Trophoblast cell (in vitro differentiated cells and primary cell): ENCODE measurements at places on chromosomes 2 and 18.

- DNase-seq: peak; percentile 33
These were observed 8.9 kb downstream of the BOLA3 start for GRCh38 chr2:74138600-74139323.

GRCh38 chr2:20511130-20511529 is 64.3 kb downstream of the RHOB start:
- DNase-seq: no peak

DNA sequence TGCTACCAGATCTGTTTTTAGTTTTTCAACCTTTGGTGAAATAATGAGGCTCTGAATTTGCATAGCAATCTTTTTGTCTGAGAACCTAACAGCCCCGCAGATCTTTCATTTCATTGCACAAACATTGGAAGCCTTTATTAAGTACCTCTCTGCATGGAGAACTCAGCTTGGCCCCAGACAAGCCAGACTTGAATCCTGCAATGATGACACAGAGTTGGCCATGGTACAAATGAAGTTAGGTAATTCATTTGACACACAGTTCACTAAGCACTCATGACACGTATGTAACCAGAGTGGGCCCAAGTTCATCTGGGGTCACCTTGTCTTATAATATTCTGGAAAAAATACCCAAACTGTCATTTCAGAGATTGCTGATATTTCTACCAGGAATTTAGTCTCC is 439.1 kb upstream of the ID2 start:
- DNase-seq: no peak

DNA sequence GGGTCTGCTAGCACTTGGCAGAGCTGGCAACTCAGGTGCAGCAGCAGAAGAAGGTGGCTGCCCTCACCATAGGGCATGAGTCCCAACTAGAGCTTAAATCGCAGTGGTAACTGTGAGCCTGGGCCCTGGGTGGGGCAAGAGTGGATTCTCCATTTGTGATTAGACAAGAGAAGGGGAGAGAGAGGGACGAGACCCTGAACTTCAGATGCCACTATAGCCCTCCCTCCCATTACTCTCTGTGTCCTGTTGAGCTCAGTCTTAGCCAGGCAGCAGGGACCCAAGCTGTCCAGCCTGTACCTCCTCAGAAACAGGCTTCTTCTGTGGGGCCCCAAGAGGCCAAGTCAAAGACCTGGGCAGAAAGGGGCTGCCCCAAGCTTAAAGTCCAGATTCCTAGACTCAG is 69.7 kb upstream of the B3GNT7 start:
- no peak for DNase-seq

- peak; percentile 34 for DNase-seq
These were observed 124.8 kb downstream of the PHLPP1 start for GRCh38 chr18:62839874-62840713.

GRCh38 chr2:216678813-216679657 is 16.3 kb downstream of the IGFBP5 start:
- DNase-seq: no peak

GRCh38 chr18:77111951-77112746 is 20.4 kb downstream of the MBP start:
- DNase-seq: no peak

DNA sequence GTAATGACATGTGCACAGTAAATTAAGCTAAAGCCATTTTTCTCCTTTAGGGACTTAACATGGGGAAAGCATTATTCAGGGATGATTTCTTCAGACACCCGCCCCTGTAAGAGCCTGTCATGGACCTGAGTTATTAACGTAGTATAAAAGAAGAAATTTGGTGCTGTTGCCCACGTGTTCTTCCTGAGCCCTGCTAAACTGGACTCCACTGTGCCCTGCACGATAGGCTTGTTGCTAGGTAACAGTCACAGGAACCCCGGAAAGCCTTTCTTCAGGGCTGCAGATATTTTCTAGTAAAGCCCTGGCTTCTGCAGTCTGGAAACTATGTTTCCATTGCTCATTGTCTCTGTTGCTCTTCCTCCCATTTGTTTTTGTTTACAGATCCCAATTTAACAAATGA is 157.9 kb downstream of the LRRC30 start:
- no peak for DNase-seq

DNA sequence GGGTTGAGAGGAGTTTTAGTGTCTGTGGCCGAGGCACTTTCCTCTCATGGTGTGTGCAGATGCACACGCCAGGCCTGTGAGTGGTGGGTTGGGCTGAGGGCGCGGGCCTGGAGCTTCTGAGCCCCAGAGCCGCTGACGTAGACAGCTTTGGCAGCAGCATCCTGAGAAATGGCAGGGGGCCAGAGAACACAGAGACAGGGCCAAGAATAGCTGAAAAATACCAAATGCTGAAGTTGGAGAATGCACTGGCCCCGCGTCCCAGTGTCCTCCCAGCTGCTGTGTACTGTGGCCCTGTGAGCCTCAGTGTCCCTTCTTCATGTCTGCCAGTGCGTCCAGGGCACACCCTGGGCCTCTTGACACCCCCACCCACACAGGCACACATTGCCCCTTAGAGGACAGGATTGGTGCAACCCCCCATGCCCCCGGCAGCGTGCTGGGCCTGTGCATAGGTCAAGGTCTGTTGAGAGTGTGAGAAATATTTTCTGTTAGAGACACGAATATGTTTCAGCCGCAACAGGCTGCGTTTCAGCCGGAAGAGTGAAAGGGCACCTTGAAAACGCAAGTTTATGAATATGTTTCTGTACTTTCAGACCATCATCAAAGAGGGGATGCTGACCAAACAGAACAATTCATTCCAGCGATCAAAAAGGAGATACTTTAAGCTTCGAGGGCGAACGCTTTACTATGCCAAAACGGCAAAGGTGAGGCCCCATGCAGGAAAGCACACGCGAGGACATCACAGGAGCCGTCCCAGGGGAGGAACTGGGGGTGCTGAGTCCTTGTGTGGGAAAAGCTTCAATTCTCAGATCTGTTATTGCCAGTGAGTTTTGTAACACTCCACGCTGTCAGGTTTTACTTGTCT is 33.6 kb downstream of the DGKD start:
- no peak for DNase-seq

- peak; percentile 35 for DNase-seq
These were observed 75.4 kb upstream of the HNMT start for GRCh38 chr2:137888845-137889244.

GRCh38 chr2:108575132-108575966 is 41.1 kb downstream of the LIMS1 start:
- DNase-seq: peak; percentile 80

DNA sequence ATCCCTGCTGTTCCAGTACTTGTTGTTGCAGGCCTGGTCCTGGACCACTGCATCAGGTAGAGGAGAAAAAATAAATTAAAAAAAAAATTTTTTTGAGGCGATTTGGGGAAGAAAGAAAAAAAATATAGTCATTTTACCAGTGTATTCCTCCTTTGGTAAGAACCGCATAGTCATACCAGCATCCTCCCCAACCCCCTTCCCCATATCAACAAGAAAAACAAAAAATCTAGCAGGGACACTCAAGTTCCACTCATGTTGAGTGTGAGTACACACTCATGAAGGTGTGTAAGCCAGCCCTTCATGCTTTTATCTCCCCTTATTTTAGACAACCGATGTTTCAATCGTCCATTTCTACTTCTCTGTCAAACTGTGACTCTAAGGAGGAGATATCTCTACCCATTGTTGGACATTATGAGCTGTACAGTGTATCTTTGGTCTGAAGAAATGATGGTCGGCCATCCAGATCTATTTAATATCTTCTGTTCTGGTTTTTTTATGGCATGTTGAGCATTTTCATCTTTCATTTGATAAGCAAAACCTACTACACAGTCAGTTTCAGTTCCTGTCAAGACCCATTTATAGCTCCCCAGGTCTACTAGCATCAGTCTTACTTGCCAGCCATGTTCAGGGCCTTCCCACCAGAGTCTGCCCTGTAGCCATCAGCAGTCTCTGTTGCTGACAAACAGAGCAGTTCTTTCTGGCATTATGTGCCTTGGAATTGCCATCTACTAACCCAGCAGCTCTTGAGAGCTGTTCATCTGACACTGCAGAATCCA is 20.0 kb downstream of the ELP2 start:
- DNase-seq: no peak

GRCh38 chr18:75530566-75531211 is 103.2 kb upstream of the SMIM21 start:
- DNase-seq: no peak

DNA sequence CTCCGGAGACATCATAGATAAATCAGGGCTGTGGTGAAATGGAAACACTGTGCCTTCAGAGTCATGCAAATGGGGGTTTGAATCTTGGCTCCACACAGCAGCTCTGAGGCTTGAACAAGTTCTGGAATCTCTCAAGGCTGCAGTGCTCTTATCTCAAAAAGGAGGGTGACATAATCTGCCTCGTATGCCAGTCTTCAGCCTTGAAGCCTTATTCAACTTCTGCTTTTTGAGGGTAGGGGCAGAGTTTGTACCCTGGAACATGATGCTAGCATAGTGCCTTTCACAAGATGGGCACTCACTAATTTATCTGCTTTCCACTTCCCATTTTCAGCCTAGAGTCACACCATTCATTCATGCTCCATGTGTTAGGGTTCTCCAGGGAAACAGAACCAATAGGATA is 42.3 kb downstream of the GATA6 start:
- no peak for DNase-seq

- DNase-seq: no peak
These were observed 96.1 kb downstream of the IRS1 start for GRCh38 chr2:226703514-226703913.

DNA sequence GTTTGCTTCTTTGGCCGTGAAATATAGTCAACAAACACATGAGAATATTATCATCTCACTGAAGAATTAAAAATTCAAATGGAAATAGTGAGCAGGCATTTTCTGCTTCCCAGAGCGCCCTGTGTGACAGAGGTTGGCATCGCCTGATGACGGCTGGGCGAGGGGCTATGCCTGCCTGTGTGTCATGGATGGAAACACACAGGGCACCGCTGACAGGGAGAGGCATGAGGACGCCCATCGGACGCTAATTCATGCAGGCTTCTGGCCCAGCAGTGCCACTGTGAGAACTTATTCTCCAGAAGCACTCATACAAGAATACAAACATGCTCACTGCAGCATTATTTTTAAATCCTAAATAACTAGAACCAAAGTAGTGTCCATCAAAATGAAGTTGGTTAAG is 61.4 kb upstream of the OTOS start:
- no peak for DNase-seq

- peak; percentile 39 for DNase-seq
These were observed 17.2 kb downstream of the IFIH1 start for GRCh38 chr2:162301151-162301804.

DNA sequence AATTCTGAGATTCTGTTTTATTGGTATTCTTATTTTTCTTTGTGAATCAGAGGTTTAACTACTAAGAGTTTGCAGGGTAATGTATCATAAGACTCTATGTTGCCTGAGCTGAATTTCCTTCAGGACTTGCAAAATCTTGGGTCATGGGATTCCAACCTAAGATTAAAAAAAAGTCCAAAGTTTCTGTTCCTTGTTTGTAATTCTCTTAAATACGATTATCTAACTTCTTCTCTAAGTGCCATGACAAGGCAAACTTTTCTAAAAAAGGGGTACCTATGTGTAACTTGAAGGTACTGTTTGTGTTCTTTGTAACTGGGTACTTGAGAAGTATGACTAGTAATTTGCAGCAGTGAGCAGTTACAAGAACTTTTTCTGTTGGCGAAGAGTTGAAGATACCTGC is 181.3 kb upstream of the ZEB2 start:
- peak; percentile 43 for DNase-seq

DNA sequence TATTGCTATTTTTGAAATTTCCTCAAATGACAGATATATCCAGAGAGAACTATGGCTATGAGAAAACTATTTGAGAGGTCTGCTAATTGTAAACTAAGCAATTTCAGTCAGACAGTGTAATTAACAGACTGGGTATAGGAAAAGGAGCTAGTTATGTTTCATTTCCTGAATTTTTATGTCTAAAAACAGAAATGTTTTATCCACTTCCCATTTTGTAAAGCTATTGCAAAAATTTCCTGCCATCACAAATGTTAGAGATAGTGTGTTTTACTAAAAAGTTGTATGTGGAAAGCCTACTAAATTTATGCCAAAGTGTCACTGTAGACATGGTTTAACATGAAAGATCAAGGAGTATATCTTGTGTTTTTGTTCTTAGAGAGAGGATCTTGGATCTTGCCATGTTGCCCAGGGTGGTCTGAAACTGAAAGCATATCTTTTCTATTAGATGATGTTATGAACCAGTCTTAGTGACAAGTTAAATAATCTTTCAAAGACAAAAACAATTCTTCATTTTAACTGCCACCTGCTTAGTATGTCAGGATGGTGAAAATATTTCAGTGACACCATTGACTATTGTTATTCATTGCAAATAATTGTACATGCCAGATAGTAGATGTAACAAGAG is 40.5 kb upstream of the ITPRID2 start:
- no peak for DNase-seq

DNA sequence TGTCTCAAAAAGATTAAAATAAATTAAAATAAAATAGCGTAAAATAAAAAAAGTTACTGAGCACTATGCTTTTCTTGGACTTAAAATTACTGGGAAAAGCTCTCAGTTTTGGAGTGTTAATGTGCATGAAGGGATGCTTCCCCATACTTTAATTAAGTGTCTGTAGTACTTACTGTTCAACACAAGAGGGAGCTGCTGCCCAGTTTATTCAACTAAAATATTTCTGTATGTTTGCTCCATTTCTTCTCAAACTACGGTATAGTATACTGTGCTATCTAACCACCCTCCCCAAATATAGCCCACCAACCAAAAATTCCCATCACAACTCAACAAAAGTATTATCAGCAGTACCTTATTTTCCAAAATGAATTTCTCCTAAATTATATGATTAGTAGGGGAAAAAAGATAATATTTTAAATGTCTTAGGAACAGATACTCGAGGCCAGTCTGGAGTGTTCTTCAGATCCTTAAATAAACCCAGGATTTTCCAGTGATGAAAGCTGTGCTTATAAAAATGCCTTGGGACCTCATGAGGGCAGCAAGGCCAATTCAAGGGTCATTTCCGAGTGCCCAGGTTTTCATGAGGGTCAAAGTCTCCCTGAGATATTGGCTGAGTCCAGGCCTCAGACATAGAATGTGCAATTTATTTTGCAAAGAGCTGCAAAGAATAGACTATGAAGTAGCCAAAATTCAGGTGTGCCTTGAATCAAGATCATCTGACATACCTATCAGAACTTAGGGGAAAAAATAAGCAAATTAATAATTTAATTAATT is 64.1 kb downstream of the CHRNA1 start:
- no peak for DNase-seq

GRCh38 chr18:44759925-44760342 is 79.2 kb downstream of the SETBP1 start:
- DNase-seq: no peak

DNA sequence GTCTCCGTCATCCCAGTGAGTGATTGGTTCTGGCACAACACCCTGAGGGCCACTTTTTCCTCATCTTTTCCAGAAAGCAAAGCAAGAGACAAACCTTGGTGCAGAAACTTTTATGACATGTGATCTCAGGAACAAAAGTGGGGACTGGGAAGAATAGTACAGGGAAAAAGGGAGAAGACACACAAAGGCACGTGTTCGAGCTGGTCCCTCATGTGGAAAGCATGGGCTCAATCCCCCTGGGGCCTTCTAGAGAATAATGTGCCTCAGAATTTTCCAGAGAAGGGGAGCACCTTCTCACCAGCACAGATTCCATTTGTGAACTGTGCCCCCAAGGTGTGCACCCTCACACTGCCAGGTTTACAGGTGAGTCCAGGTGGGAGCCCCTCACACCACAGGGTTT is 312.6 kb downstream of the FBXO15 start:
- DNase-seq: no peak
